Activated gamma-delta T cell treated with Interleukin-2 at 50 U/mL for 16 hours (primary cell): ENCODE measurements at places on chromosomes 13 and 19.

- no peak for DNase-seq
Observed at GRCh38 chr13:25725104-25725503, 326.7 kb downstream of the SHISA2 start.

DNA sequence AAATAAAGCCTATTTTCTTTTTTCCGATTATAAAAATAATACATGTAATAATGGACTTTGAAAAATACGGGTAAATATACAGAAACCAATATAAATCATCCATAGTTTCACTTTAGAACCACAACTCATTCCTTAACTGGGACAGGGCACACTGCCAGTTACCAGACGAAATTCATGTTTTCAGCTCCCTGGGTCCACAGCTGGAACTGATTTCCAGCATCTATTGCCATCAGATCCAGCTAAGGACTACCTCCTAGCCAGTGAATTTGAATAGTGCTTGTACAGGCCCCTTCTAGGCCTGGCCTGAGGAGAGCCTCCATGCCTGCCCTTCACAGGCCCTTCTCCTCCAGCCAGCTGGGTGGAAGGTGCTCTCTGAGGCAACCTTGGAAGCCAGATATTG is 30.0 kb upstream of the ATP12A start:
- DNase-seq: no peak

DNA sequence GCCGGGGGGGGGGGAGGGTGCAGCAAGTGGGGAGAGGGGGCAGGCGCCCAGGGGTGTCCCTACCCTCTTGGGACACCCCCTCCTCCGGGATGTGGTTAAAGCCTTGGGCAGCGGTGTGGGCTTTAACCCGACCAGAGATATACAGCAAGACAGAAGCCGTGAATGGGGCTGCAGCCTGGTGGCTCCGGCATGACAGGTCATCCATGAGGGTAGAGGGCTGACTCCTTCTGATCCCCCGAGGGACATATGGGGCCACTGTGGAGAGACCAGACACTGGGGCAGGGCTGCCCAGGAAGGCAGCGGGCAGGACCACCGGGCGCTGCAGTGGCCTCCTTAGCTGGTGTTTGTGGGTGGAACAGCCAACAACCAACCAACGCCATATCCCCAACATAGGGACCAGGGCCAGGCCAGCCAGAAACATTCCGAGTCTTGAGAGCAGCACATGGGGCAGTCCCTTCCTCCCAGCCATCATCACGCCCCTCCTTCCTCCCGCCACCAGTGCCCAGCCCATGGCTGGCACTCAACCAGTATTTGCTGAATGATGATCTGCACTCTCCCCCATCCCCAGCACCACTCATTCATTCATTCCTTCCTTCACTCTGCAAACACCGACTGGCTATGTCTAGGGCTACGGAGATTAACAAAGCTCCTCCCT is 18.2 kb downstream of the ELAVL1 start:
- no peak for DNase-seq

DNA sequence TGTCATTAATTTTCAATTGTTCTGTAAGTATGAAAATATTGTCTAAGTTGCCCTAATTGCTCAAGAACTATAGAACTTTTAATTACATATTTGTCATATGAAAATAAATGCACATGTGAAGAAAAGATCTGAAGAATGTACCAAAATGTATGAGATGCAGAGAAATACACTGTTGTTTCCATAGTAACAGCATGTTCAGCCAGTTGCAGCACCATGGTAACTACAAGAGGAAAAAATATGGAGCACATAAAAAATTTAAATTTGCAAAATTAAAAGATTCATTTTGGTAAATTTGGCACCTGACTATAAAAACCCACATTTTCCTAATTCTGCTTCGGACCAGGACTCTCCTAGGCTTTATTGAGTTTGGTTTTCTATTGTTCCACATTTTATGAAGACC is 1170.0 kb upstream of the MIR17HG start:
- DNase-seq: no peak

DNA sequence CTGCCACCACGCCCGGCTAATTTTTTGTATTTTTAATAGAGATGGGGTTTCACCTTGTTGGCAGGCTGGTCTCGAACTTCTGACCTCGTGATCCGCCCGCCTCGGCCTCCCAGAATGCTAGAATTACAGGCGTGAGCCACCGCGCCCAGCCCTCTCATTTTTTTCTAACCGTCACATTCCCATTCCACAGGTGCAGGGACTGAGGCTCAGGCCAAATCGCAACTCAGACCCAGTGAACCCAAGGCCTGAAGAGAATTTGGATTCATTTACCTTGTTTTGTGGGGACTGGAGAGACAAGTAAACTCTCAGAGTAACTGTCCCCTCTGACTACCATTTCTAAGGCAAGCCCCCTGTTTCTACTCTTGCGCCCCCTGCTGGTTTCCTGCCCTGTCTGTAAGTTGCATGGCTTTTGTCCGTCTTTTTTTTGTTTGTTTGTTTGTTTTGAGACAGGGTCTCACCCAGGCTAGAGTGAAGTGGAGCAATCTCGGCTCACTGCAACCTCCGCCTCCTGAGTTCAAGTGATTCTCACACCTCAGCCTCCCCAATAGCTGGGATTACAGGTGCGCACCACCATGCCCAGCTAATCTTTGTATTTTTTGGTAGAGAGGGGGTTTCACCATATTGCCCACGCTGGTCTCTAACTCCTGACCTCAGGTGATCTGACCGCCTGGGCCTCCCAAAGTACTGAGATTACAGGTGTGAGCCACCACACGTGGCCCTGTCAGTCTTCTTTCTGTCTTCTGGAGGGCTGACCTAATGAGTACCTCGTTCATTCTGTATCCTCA is 2.3 kb upstream of the STRN4 start:
- peak; percentile 78 for DNase-seq
